ENCODE measurements at places on chromosomes 6 and 20.

- no peak for DNase-seq
These were observed 6.7 kb downstream of the RAET1G start for GRCh38 chr6:149915970-149916865.

GRCh38 chr6:13952101-13952500, 27.3 kb downstream of the RNF182 start:
- DNase-seq, result no peak

- DNase-seq, result peak; percentile 74
These were observed 17.5 kb downstream of the CTCFL start for GRCh38 chr20:57507477-57507876.

DNA sequence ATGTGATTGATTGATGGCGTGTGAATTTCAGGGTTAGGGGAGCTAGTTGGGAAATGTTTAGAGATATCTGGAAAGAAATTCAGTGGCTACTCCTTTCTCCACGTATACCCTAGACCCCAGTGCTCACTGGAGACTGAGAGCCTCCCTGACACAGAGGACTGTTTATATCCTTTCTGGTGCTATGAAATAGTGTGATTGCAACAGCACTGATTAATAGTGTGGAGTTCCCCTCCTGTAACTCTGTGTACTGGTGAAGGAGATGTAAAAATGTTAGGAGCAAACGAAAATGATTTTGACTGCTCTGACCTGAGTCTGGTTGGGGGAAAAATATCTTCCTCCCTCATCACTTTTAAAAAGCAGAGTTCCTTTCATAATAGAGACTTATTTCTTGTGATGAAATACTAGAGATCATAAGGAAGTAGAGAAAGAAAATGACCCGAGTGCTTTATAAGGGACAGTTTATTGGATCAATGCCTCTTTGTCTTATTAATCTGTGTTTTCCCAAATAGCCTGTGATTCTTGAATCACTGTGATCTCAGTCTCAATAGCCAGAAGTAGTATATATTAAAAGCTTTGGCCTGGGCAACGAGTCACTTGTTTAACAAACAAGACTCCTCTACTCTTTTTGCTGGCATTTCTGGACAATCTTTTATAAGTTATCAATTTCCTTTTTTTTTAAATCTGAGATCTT, 92.3 kb downstream of the RNF182 start:
- DNase-seq, result no peak

DNA sequence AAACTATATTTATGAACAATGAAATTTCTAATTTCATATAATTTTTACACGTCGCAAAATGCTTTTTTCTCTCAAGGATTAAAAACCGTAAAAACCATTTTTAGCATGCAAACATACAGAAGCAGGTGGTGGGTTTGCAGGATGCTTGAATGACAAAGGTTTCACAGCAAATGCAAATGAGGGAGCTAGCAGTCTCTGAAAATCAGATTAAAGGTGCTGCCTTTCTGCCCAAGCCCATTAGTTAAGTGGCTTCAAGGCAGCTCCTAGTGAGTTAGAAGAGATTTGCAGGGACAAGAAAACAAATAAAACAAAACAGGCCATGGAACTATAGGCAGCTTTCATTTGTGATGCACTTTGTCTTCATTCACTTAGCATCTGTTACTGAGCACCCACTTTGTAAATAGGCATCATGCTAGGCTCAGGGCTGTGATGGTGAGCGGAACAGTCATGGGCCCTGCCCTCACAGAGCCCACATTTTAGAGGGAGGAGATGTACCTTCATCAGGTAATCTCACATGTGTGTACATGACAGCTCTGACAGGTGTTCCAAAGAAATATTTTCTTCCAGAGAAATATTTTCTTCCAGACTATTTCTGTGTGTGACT, 29.5 kb downstream of the NAPB start:
- no peak for DNase-seq

GRCh38 chr6:141906569-141907080, 226.1 kb upstream of the GJE1 start:
- no peak for DNase-seq

GRCh38 chr6:5671601-5672559, 334.8 kb downstream of the NRN1 start:
- no peak for DNase-seq

DNA sequence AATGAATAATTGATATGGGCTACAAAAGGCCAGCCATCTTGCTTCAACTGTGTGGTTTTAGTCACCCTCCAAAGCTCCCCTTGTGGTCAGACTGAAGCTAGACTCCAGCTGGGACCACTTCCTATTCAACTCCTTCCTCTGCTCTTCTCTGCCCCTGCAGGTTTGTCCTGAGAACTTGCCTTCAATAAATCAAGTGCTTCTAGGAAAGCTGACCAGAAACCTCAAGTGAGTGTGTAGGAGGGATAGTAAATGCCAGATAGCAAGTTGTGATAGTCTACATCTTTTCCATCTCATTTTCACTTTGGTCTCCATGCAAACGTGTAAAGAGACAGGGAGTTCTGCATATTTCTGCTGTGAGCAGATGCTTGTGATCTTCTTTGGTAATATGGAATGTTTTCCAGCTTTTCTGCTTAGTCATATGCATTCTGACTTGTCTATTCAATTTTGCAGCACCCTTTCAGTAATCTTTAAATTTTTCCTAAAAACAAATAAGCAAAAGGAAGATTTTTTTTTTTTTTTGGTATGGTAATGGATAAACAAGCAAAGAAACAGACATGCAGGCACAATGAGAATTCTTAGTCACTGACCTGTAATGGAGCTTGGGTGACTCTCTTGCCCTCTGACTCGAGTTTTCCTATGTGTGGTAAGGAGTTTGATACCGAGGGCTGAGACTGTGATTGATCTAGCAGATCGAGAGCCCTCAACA, 201.3 kb upstream of the BTBD3 start:
- DNase-seq, result no peak

DNA sequence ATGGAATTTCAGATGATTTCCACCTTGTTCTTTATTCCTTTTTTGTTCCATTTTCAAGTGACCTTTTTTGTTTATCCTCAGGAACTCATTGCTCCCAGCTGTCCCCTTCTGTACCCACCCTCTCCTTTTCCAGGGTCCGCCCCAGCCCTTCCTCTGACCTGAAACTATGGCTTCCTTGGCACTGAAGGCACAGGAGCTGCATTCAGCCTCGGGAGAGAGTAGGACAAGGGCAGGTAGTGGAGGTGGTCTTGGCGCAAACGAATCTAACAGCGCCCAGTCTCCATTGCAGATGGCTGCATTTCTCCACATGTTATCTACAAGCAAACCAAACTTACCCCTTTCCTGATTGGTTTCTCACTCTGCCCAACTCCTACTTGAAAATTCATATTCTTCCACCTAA, 8.8 kb upstream of the ULBP2 start:
- no peak for DNase-seq

- no peak for DNase-seq
These were observed 19.8 kb downstream of the BFSP1 start for GRCh38 chr20:17511401-17511800.

DNA sequence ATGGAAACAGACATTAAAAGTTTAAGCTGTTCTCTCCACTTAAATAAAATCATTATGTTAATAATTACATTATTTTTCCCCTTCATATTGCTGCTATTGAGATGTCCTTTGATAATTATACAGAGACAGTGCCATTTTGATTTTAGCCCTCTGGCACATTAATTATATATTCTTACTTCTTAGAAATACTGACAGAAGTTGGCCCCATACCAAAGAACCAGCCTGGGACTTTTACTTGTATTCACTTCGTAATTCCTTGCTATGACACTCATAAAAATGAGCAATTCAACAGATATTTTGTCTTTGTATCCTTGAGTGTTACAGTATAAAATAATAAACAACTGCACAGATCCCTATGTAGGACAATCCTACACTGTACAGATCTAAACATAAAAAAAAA, 743.7 kb downstream of the TBC1D32 start:
- no peak for DNase-seq

- no peak for DNase-seq
These were observed 12.2 kb upstream of the MOXD1 start for GRCh38 chr6:132413499-132413802.

DNA sequence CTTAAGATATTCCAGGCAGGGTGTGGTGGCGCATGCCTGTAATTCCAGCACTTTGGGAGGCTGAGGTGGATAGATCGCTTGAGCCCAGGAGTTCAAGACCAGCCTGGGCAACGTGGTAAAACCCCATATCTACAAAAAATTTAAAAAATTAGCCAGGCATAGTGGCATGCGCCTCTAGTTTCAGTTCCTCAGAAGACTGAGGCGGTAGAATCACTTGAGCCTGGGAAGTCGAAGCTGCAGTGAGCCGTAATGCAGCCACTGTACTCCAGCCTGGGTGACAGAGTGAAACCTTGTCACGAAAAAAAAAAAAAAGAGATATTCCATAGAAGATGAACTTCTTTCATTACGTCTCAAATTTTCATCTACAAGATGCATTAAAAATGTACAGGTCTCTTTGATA, 46.7 kb upstream of the ISM1 start:
- DNase-seq, result no peak

GRCh38 chr6:44712353-44713111, 325.0 kb downstream of the CDC5L start:
- no peak for DNase-seq

DNA sequence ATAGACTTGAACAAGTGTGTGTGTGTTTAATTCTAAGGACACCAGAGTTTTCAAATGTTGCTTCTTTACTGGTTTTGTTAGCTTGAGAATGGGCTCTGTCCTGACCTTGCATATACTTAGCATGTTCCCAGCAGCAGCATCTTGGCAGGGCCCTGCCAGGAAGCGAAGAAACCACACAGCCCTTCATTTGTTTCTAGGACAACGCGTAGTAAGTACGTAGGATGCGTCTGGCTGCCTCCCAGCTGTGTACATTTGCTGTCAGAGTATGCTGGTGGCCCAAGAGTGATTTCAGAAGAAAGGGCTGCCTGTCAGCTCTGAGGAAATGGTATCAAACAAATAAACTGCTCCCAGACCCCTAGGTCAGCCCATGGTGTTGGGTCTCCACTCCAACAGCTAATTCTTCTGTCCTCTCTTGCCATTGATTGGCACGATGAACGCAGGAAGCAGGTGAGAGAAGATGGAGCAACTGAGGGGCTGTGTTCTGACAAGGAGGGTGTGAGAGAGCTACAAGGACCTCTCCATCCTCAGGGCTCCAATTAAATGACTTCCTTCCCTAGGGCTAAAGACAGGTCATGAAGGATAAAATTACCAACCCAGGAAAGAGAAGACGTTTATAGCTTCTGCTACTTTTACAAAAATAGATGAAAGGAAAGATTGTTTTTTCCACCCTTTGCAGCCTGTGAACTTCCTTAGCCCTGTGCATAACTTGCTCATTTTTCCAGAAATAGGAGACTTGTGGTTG, 55.9 kb upstream of the HDDC2 start:
- DNase-seq, result peak; percentile 43

GRCh38 chr6:118963003-118963402, 28.0 kb upstream of the MCM9 start:
- DNase-seq, result no peak

GRCh38 chr20:1430004-1430451, 36.6 kb downstream of the NSFL1C start:
- DNase-seq, result no peak

GRCh38 chr6:166286839-166287271, 21.3 kb downstream of the PRR18 start:
- DNase-seq, result peak; percentile 42

GRCh38 chr6:34496103-34496685, 30.3 kb downstream of the PACSIN1 start:
- DNase-seq, result no peak

GRCh38 chr6:35170891-35171290, 29.8 kb upstream of the TCP11 start:
- DNase-seq, result no peak

DNA sequence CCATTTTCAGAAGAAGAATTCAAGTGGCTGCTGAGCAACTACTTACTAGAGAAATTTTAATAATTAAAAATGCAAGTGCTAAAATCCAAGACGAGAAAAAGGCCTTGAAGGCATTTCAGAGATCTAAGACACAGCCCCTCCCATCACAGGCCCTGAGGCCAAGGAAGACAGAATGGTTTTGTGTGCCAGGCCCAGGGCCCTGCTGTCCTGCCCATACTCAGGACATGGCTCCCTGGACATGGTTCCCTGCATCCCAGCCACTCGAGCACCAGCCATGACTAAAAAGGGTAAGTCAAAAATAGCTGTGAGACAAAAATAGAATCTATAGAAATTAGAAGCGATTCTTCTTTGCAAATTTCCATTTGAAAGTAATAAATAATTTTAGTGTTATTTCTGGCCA, 364.9 kb downstream of the COL12A1 start:
- DNase-seq, result no peak

- no peak for DNase-seq
These were observed 155.5 kb upstream of the SLC24A3 start for GRCh38 chr20:19056909-19057308.

- DNase-seq, result no peak
These were observed 156.1 kb upstream of the LRFN2 start for GRCh38 chr6:40743226-40743625.

GRCh38 chr6:18161431-18161830, 6.2 kb downstream of the KDM1B start:
- no peak for DNase-seq

GRCh38 chr6:558089-558488, 98.8 kb downstream of the HUS1B start:
- DNase-seq, result no peak

GRCh38 chr6:107716688-107717089, 107.4 kb downstream of the SCML4 start:
- DNase-seq, result no peak

GRCh38 chr6:26056583-26057350, 30.5 kb upstream of the HFE start:
- peak; percentile 7 for DNase-seq

GRCh38 chr6:31874836-31875572, 3.8 kb downstream of the SLC44A4 start:
- DNase-seq, result no peak

- no peak for DNase-seq
These were observed 167.3 kb downstream of the GRM4 start for GRCh38 chr6:33978412-33979150.

GRCh38 chr6:54057058-54057457, 54.2 kb upstream of the MLIP start:
- no peak for DNase-seq

DNA sequence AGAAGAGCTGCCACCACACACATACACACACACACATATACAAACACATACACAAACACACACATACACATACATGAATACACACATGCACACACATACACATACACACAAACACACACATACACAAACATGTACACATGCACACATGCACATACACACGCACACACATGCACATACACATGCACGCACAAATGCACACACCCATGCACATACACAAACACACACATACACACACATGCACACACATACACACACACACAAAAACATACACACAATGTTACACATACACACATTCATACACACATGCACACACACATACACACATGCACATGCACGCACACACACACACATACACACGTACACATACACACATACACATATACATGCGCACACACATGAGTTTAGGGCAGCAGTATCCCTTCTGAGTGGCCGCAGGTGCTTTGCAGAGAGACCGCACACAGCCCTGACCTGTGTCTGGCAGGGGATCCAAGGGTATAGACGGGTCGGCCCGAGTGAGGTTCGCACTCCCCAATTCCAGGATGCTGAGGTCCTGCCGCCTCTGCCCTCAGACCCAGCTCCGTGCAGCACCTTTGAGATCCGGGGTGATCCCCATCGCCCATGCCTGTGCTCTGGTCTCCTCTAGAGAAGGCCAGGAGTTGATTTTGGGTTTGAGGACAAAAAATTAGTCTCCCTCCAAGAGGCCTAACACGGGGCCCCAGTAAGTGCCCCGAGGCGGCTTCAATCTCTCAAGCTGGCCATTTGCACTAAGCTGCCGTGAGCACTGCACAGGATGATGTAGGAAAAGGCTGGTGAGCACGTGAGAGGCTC, 56.8 kb downstream of the TMEM242 start:
- DNase-seq, result no peak

Data from NCI-H2029 (cell line).